Activated CD4-positive, alpha-beta T cell treated with anti-CD3 and anti-CD28 coated beads for 1 hour (primary cell): ENCODE measurements at places on chromosomes 13 and 19.

DNA sequence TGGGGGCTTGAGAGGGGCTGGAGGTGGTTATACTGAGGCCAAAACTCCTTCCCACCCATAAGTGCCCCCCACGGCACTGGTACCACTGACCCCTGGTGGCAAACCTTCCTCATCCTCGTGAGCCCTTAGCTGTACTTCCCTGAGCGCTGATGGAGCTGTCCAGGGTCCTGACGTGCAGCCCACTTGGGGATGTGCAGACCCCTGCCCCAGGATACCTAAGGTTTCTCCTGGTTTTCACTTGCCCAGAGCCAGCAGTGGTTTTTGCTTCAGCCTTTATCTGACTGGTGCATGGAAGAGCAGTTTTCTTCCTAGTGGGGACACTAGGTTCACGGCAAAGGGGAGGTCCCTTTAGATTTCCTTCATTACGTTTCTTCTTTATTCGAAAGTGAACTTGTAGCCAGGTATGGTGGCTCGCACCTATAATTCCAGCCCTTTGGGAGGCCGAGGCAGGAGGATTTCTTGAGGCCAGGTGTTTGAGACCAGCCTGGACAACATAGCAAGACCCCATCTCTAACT is 28.7 kb upstream of the KCTD15 start:
- no peak for DNase-seq

- DNase-seq, result no peak
Observed at GRCh38 chr13:96294930-96295881, 205.3 kb downstream of the HS6ST3 start.

- DNase-seq, result no peak
Observed at GRCh38 chr19:46159418-46160232, 11.6 kb downstream of the IGFL2 start.

GRCh38 chr13:19959141-19959830 is 759 bp downstream of the ZMYM2 start:
- peak; percentile 56 for DNase-seq

DNA sequence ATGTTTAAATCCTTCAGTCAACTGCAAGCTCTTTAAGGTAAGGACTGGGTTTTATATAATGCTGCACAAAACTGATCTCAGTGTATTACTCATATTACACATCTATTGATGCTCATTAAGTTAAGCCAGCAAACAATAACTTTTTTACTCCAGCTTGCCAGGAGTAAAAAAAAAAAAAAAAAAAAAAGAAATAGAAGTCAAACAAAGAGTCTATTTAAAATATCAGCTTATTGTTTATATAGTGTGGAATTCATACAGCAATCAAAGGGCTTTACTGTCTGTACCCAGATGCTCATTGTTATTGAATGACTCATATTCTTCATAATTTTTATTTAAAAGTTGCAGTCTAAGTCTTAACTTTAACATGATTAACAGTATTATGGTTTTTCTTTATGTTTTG is 21.8 kb upstream of the KBTBD7 start:
- no peak for DNase-seq

GRCh38 chr13:110650436-110650835 is 35.1 kb downstream of the NAXD start:
- no peak for DNase-seq

DNA sequence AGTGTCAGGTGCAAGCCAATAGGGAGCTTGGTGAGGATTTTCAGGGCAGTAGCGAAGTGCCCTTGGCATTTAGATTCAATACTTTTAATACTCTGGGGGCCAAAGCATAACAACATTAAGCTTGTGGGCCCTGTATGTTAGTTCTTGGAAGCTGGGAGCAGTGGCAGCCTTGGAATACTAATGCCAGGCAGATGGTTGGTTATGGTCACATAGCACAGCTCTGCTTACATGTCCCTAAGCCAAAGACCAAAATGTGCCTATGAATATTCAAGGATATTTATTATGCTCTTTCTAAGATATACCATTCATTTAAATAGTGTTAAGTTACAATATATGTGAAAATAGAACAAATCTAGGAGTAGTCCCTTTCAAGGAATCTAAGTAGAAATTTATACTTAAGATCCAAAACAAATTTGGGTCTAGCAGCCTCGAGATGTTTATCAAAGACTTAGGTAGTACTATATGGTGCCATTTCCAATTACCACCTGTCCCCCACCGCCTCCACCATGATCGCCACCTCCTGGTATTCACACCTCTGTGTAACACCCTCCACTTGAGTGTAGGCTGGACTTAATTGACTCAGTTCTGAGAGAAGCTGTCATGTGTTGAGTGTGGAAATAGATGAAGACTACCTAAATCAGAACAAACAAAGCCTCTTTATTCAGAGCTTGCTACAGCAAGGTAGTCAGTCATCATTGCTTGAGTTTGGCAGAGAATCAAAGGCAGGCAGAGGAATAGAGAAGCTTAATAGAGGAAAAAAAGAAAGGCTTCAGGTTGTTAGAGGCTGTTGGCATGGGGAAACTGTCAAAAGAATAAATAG is 261.0 kb downstream of the GPC5 start:
- no peak for DNase-seq

- DNase-seq, result no peak
Observed at GRCh38 chr13:96308568-96308967, 218.7 kb downstream of the HS6ST3 start.

DNA sequence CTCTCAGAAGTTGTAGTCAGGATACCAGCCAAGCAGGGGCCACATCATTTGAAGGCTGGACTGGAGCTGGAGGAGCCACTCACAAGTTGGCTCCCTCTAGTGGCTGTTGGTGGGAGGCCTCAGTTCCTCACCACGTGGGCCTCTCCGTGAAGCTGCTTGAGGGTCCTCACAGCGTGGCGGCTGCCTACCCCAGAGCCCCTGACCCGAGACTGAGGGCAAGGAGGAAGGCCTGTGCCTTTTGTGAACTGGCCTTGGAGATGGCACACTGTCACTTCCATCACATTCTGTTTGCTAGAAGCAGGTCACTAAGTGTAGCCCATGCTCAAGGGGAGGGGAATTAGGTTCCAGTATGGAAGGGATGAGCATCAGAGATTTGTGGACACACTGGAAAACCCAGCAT is 14.6 kb downstream of the GNA11 start:
- DNase-seq, result peak; percentile 58

DNA sequence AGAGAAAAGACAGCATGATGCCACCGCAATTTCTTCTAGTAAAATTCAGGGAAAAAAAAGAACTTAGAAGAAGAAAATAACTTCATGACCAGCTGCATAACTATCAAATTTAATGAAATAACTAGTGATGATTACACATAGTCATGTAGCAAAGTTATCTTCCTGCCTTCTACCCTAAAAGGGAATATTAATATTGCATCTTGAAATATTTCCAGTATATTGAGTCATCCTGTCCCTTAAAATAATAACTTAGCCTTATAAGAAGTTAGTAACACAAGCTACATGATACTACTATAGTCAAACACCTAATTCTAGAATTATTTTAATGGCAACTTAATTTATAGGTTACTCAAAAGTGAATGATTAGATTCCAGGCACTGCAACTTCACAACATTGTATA is 289.2 kb downstream of the KLF12 start:
- no peak for DNase-seq

GRCh38 chr19:6061376-6062130 is 48.7 kb downstream of the RFX2 start:
- DNase-seq, result no peak

DNA sequence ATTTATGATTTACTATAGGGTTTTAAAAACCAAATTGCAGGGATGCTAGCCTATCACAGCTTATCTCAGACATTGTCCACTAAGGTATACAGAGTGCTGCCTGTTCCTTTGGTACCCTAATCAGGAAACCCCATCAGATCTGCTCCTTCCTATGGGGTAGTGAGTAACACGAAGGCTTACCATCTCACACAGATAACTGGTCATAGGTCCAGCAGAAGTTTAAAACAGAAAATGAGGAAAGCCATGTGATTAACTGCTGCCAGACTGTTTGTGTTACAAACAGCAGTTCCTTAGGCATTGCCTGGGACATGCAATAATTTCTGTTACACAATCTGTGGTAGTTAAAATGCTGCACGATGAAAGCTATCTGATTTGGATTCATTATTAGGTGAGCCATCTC is 53.5 kb upstream of the ALOX5AP start:
- no peak for DNase-seq

DNA sequence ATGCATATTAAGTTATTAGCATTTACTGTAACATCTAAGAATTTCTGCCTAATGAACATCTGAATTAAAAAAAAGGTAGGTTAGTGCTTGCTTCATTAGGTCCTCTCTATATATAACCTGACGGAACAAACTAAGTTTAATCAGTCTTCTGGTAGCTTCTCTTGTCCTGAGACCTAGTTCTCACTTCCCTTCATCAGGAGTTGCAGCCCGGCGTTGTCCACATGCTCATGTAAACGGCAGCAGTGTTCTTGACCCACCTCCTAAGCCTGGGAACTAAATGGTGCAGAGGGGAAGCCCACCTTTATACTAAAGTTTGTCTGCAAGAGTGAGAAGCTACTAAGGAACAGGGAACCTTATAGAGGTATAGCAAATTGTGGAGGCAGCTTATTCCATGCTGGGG is 31.9 kb upstream of the CPB2 start:
- DNase-seq, result no peak

DNA sequence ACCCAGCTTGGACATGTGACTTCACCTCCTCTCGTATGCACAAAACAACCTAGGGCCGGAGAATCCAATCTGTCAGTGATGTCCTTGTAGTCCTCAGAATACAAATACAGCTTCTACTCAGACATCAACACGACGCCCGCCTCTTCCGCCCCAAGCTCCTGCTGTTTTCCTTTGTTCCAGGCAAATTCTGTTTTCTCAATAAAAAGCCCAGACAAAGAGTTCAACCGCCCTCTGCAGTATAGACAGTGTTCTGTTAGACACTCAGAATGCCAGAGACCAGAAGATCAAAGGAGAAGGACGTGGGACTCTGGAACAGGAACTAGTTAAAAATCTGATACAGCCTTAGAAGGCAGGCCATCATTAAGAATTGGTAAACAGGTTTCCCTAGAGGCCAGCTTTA is 42.0 kb upstream of the GGACT start:
- no peak for DNase-seq

- DNase-seq, result no peak
Observed at GRCh38 chr13:24684600-24684998, 4.4 kb downstream of the ATP12A start.

DNA sequence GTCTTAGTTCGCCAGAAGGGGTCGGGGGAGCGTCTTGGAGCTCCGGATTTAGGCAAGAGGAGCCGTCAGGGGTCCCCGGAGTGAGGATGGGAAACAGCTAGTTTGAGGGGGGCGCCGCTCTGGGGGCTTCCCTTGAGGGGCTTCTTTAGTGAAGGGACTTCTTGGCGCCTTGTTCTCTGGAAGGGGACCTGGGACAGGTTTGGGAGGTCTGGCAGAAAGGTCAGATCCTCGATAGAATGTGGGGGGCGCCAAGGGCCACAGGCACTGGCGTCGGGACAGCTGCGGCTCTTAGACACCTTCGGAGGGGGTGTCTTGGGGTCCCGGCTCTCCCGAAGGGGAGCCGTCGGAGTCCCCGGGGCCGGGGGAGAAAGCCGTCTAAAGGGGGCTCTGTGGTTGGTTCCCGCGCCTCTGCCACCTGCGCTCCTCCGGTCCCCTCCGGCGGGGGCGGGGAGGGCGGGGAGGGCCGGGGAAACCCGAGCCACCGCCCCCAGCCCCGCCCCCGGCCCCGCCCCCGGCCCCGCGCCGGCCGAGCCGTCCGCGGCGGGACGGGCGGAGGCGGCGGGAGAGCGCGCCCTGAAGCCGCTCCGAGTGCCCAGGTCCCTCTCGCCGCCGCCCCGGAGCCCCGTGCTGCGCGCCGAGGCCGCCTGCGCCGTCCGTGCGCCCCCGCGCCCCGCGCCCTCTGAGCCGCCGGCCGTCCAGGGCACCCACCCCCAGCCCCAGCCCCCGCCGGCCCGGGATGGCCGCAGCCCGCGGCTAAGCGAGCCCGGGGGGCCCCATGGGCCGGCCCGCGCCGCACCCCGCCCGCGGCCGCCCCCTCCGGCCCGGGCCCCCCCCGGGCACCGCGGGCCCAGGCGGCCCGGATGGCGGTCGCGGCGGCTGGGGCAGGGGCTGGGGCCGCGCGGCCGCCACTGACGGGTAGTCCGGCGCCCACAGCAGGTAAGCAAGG is at the start of gene NRTN:
NRTN (plus strand) TSS at position 552 of the 946 bp plus-strand sequence. CDS start 19,099 bp downstream, outside the sequence.
- DNase-seq, result peak; percentile 44

DNA sequence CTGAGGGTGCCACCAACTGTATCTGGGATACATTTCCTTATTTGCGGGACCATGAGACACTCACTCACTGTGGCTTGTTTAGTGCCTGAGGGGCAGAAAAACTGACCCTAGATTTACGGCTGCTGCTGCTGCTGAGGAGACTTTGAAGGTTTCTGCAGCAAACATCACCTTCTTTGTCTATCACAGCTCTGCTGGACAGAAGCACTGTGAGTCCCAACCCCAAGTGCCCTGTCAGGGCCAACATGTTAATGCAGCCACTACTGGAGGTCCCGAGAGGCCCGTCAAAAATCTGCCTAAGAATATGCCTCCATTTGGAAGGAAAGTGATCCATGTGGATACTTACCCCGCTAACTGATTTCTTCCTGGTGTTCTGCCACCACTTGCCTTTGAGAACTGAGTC is 37.3 kb upstream of the UBL3 start:
- no peak for DNase-seq
